CD4-positive, alpha-beta T cell treated with Interleukin-12 subunit alpha and Interleukin-12 subunit beta, for 1 hour (primary cell): ENCODE measurements at places on chromosomes 13 and 19.

DNA sequence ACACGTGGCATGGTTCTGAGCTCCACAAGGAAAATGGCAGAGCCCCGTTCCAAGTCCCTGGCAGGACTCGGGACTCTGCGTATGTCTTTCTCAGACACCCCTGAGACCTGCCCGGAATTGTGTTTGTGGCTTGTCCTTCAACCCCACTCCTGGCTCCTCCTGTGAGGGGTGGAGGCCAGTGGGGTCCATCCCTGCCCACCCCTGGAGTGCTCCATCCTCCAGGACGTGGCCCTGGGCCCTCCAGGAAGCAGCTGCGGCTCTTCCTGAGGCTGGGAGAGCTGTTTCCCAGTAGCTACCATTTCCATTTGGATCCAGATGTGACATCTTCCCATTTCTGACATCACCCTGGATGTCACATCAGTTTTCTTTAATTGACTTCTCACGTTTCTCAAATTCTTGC is 118.7 kb upstream of the C1QTNF9B start:
- DNase-seq = no peak

DNA sequence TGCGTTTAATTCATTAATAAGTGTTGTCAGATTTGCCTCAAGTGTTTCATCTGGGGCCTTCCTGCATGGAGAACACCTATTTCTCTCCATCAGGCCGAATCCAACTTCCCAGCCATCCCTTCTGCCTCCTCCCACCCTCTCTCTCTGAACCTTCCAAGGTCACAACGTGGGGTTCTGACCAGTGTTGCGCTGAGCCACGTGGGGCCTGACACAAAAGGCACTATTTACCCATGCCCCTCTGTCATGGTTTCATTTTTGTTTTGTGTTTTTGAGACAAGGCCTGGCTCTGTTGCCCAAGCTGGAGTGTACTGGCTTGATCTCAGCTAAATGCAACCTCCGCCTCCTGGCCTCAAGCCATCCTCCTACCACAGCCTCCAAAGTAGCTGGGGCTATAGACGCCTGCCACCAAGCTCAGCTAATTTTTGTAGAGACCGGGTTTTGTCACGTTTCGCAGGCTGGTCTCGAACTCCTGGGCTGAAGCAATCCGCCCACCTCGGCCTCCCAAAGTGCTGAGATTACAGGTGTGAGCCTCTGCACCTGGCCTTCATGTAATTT is 8.6 kb upstream of the IRGC start:
- DNase-seq = no peak

DNA sequence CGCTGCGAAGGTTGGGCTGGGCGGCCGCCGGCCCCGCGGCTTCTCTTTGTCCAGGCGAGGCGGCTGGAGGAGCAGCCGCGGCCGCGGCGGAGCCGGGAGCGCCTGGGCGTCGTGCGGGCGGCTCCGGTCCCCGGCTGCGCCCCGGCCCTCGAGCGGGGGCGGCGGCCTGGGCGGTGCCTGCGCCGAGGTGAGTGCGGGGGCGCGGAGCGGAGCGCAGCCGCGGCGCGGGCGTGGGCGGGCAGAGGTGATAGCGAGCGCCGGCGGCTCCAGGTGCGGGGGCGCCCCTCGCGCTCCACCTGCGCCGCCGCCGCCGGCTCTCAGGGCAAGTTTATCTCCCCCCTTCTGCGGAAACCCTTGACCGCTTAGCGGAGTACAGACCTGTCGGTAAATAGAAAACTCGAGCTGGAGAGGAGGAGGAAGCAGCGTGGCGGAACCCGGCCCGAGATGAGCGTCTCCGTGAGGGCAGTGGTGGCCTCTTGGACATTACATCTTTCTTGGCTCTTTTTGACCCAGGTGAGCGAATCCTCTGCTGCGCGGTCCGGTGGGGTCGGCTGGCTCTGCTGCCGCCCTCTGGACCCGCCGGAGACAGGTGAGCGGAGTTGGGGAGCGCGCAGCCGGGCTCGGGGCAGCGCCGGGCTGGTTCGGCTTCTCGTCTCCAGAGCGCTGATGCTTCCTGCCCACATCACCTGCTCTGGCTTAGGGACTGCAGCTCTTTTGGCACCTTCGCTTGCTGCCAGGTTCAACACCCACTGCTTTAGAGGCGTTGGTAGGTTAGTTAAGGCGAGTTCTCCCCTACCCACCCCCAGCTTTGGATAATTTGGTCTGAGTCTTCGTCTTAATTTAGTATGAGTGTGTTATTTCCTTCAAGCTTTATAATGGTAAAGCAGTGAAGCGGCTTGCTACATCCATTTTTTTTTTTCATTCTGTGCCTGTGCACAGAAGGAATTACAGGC is at the start of gene MTUS2:
Gene MTUS2, plus strand, starts transcription at position 241 of the 953 bp plus-strand sequence.
- no peak for DNase-seq

GRCh38 chr13:45092663-45093062 is 27.6 kb upstream of the GTF2F2 start:
- DNase-seq = no peak

- DNase-seq = peak; percentile 91
Observed at GRCh38 chr19:58581227-58582141, 8.3 kb upstream of the MZF1 start.

DNA sequence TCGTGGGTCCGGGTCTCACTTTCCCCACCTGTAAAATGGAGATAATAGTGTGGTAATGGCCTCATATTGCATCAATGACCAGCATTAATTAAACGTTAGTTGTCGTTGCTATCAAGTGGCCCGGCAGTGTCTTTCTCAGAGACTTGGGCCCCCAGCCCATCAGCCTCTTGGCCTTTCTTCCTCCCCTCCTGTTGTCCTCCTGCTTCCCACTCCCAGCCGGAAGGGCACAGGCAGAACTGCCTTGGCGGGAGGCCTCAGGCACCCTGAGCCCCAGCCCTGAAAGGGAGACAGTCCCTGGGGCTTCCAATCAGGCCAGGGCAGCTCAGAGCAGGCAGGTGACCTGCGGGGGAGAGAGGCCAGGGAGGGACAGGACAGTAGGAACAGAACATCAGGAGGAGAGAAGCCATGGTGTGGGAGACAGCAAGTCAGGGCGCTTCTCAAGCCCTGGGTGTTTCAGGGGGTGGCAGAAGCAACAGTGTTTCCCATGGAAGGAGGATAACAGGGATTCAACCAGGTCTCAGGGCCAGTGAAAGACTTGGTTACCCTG is 4.6 kb downstream of the MARK4 start:
- no peak for DNase-seq

DNA sequence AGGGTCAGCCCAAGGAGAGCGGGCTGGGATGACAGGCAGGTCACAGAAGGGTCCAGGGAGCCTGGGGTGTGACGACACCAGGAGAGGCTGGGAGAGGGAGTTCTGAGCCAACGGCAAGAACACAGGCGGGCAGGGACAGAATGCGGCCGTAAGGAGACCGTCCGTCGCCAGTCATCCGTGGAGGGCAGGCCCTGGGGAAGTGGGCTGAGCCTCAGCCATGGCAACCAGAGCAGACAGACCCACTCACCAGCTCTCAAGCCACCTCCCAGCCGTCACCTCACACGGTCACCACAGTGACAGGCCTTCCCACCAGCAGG is 3.7 kb upstream of the TMEM86B start:
- no peak for DNase-seq

DNA sequence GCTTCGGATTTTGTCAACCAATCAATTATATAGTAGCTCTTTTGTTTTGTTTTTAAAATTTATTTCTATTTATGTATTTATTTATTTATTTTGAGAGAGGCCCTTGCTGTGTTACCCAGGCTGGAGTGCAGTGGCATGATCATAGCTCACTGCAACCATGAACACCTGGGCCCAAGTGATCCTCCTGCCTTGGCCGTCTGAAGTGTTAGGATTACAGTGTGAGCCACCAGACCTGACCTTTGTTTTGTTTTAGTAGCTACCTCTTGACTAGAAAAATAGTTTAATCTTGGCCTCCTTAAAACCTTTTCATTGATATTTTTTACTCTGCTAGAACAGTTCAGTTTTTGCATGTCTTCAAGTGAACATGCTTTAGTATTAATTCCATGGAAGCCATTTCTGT is 15.1 kb downstream of the GARRE1 start:
- DNase-seq = no peak

GRCh38 chr13:109687559-109688448 is 98.6 kb downstream of the IRS2 start:
- DNase-seq = no peak

DNA sequence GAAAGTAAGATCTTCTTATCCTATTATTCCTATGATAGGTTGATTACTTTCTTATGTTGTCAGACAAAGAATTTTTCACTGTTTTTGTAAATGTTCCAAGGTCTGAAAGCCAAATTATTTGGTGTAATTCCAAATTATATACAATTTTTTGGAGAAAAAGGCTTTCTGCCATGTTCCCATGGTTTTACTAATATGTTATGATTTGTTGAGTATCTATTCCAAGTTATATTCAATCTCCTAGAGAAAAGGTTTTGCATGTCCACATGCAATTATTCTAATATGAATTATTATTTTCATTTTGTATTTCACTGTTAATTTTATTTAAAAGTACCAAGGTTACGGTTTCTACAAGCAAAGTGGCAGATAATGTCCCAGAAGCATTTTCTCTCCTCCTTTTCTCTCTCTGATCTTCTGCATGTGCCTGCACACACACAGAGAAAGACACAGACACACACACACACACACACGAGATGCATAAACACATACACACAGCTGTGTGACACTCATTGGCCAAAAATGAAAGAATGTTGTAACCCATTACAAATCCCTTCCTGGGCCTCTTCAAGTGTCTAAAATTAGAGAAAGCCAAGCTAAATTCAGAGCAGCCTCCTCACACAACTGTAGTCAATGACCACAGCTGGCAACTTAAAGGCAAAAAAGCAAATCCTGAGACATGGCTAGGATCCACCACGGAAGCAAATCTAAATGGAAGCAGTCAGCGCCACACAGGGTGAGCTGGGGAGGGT is 621.0 kb downstream of the EFNB2 start:
- DNase-seq = no peak

DNA sequence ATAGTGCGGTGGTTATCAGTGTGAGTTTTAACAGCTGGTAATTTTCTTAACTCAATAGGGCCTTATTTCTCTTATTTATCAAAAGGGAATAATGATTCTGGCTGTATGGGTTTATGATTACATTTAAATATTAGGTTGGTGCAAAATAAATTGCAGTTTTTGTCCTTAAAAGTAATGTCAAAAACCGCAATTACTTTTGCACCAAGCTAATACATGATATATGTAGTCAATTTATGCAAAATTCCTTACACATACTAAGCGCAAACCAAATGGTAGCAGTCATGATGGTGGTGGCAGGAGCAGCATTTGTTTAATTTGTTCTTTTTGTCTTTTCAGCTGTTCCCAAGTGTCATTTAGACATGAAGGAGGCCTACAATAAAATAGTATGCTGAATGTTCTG is 1777.1 kb downstream of the OLFM4 start:
- no peak for DNase-seq

DNA sequence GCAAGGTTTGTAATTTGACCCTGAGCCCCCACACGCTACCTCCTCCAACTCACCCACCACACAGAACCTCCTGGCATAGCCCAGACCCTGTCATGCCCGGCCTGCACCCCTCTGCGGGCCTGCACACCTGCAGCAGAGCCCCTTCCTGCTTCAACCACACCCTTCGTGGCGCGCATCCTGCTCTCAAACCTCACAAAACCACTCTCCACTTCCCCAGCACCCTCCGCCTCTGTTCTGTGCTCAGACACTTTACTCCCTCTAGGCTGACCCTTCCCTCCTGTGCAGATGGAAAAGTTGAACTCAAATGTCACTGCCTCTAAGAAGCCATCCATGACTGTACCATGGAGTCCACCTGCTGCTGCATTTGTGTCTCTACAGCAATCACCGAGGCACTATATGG is 28.5 kb downstream of the FAAP24 start:
- DNase-seq = peak; percentile 11

DNA sequence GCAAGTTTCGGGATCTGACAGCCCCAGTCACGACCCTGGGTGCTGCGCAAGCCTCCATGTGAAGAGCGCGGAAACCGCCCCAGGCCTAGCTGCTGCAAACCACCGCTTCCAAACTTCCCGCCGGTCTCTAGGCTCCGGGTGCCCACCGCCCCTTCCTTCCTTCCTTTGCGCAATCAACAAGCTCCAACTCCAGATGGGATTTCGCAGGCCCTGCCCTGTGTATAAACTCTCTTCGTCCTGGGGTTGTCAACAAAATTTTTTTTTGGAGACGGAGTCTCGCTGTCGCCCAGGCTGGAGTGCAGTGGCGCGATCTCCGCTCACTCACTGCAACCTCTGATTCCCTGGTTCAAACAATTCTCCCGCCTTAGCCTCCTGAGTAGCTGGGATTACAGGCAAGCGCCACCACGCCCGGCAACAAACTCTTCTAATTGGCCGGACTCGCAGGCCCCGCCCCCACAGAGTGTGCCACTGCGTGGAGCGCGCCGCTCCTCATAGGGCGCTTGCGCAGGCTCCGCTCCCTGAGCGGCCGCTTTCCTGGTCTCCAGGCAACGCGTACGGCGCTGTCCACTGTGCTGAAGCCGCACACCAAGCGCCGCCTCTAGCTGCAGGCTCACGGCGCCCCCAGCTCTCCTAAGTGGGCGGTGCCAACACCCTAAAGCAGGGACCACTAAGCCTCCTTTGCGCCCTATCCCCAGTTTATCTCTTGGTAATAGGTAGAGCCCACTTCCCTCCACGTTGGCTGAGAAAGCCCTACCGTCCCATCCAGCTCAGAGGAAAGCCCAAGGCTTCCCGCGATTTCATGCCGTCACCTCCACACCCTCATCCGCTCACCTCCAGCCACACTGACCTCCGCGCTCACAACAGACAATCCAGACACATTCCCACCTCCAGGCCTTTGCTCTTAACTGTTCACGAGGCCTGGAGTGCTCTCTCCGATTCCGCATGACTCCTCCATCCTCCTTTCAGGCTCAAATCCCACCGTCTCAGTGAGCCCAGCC is 5.5 kb upstream of the QTRT1 start:
- peak; percentile 91 for DNase-seq

GRCh38 chr13:102236830-102237229 is 165.0 kb downstream of the FGF14 start:
- no peak for DNase-seq

DNA sequence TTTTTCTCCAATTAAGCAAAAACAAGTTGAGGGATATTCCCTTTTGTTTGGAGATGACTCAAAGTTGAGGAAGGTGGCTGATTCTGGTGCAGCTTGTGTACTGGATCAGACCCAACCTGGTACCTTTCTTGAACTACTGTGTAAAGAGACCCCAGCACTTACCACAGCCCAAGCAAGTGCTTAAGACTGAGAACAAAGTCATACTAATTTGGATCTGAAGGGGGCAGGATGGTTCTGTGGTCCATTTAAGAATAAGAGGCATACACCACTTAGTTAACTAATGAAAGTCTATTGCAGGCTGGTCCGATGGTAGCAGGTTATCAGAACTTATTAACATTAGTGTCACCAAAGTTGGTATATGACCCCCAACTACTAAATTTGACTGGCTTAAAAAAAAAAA is 6.3 kb downstream of the THSD1 start:
- peak; percentile 15 for DNase-seq

GRCh38 chr19:18160971-18161635 is 8.1 kb downstream of the PIK3R2 start:
- DNase-seq = peak; percentile 86
